ENCODE measurements at places on chromosomes 2 and 18. TPM values are rescaled to one million over a fixed set of nuclear protein-coding genes. Genes with fewer than 3 reads are reported as not detected.

Gene CFAP221
- total RNA-seq: not detected

Gene C2orf15
- 1.9 TPM for total RNA-seq

Gene KLHL29
- total RNA-seq: 0.43 TPM

Gene ZNF396
- 1.2 TPM for total RNA-seq

Gene ALPI
- total RNA-seq: not detected

Gene TRIM43B
- total RNA-seq: not detected

Gene POTEI
- not detected for total RNA-seq

Gene ZNF514
- 12.4 TPM for total RNA-seq

Gene MTX2
- 8.7 TPM for total RNA-seq

Gene SLC9A4
- total RNA-seq: 0.19 TPM

Gene ST8SIA5
- total RNA-seq: not detected

Gene PAIP2B
- total RNA-seq: 3.4 TPM

Gene CXXC1
- total RNA-seq: 146 TPM

Gene ZNF516
- 49.1 TPM for total RNA-seq

Gene HMSD
- not detected for total RNA-seq

Gene DUSP19
- total RNA-seq: 1.0 TPM

Gene CRYBA2
- total RNA-seq: not detected

Gene IKZF2
- total RNA-seq: 74.4 TPM

- no peak for DNase-seq
Observed at GRCh38 chr2:76178610-76179009, 467.9 kb upstream of the GCFC2 start.

GRCh38 chr2:209663139-209663538 lies 108.5 kb upstream of the UNC80 start:
- no peak for DNase-seq

DNA sequence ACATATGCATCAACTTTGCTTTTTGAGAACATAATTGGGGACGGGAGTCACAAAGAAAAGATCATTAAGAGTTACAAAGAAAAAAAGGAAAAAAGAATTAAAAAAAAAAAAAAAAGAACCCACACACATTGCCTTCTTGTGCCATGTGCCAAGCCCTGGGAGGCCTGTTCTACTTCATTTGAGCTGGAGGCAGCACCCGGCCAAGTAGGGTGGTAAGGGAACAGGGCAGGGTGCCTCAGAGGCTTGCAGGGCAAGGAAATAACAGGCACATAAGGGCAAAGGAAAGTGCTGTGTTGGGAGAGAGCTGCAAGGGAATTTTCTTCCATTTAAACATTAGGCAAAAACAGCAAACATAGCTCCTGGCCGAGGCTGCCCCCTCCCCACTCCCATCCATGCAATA lies 418.0 kb downstream of the TMEM182 start:
- no peak for DNase-seq

- DNase-seq: no peak
Observed at GRCh38 chr2:23669413-23670244, 257.3 kb downstream of the ATAD2B start.

- DNase-seq: no peak
Observed at GRCh38 chr2:6915399-6915798, 1.8 kb upstream of the RNF144A start.

DNA sequence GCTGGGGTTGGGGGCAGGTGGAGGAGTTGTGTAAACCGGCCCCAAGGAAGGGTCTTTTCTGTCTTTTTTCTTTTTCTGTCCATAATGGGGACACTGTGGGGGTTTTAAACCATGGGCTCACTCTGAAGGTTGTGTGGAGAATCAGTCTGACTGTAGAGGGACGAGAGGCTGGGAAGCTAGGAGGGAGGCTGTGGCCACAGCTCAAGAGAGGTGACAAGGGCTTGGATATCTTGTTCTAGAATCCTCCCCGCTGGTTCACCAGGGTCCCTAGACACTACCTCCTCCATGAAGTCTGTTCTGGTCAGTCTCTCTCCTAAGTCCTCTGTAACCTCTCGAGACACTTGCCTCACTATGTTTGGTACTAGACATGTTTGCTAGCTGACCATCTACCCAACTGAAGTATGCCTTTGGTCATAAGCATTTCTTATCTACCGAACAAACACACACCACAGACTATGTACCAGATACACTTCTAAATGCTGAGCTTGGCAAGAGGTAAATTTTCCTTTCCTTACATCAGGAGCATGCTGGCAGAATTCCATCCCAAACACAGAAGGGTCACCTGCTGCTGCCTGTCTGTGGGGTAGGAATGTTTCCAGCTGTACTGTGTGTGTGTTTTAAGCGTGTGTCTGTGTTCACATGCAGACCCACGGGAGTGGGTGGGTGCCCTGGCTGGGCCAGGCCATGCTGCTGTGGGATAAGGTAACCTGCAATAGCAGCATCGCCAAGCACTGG lies 69.6 kb upstream of the MGAT4A start:
- no peak for DNase-seq

DNA sequence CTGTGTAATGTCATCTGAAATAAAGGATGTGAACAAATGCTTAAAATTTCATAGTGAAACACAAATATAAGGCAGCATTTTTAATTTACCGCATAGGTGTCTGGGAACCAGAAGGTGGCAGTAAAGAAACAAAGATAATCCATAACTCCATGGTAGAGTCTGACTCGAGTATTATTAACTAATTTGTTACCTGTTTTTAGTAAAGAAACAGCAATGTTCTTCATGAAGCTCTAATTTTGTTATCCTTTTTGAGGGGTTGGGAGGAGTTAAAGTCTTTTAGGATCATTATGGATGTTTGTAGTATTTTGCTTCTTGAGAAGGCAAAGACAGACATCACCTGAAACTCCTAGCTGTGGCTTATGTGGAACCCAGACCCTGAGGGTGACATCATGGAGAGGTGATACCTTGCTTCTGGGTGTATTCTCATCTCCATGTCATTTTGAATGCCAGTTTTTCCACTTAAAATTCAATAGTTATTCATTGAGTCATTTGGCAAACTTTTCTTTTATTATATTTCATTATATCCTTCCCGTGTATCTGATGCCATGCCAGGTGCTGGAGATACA lies 286.2 kb upstream of the EPAS1 start:
- no peak for DNase-seq

GRCh38 chr2:234951664-234952269 lies at the start of gene SH3BP4:
Gene SH3BP4 (plus strand): TSS chr2:234952017. CDS start chr2:235035003, 82,986 bp downstream.
- DNase-seq: peak; percentile 11

DNA sequence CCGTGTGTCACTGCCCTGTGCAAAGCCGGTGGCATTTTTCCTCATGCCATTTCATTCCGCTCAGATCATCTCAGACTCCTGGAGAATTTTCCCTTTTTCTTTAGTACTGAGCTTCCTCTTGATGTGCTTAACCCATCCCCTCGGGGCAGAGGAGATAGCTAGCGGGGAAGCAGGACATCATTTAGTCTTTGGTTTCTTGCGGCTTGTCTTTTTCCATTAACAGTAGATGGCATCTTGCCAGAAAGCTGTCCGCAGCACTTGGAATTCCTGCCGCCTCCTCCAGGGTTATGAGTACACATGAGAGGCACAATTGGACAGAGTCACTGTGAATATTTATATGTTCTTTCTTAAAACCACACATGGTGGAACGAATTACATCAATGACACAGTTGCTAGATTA lies 226.6 kb downstream of the ALPK2 start:
- DNase-seq: no peak

GRCh38 chr2:183505911-183506310 lies 381.7 kb downstream of the NUP35 start:
- no peak for DNase-seq

DNA sequence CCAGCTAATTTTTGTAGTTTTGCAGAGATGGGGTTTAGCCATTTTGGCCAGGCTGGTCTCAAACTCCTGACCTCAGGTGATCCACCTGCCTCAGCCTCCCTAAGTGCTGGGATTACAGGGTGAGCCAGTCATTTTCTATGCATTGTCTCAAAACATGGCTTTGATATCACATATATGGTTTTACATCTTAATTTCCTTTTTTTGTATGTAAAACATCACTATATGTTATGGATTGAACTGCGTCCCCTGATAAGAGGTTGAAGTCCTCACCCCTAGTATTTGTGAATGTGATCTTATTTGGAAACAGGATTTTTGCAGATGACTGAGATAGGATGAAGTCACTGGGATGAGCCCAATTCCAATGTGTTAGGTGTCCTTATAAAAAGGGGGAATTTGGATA lies 89.8 kb upstream of the MYCN start:
- no peak for DNase-seq

- no peak for DNase-seq
Observed at GRCh38 chr2:229201521-229201920, 69.6 kb downstream of the PID1 start.

DNA sequence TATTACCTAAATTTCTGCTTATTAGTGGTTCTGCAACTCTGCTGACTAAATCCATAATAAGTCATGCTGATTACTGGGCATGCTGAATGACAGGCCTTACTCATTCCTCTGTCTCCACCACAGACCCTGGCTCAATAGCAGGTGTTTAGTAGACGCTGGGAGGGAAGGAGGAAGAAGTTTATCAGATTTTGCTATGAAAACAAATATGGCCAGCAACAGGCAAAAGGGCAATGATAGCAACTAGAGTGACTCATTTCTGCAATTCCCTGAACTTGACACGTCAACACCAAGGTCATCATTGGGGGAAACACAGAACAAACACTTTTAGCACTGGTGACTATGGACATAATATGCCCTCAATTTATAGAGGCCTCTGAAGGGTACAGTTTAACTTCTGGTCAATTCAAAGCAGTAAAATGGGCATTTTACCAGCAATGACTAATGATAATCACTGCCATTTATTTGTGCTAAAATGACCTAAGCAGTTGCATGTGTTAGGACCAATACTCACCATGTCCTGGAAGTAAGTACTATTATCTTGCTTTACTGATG lies 35.2 kb downstream of the TMEM163 start:
- no peak for DNase-seq

DNA sequence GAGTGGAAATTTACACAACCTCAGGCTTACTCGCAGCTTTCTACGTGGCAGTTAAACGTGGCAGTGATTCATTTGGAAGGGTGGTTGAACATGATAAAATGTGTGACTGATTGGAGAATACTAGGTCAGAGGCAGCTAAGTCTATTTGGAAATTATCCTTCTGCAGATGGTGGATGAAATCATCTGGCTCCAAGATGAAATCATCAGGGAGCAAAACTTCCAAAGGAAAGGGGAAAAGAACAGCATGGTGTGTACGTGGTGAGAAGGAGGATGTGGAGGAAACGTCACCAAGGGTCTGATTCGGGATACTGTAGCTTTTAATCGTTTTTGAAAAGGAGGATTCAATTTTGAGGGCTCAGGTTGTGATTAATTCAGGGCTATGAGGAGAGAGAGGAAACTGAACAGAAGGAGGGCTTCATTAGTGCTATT lies 47.9 kb downstream of the COL3A1 start:
- no peak for DNase-seq

GRCh38 chr2:240892925-240893324 lies 3.0 kb downstream of the MAB21L4 start:
- no peak for DNase-seq

GRCh38 chr2:121160366-121160765 lies 124.6 kb downstream of the TFCP2L1 start:
- DNase-seq: no peak

DNA sequence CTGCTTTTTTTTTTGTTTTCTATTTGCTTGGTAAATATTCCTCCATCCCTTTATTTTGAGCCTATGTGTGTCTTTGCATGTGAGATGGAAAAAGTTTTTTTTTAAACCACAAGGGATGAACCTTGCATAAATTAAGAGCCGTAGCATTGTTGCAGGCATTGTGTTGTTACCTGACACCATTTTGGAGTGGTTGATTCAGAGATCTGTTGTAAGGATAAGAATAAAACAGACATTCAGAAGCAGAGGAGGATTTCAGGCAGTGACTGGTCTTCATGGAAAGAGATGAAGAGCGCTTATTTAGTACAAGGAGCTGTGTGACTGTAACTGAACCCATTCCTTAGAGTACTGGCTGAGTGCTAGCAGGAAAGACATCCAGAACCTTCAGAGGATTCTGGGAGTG lies 101.2 kb downstream of the LTBP1 start:
- no peak for DNase-seq

DNA sequence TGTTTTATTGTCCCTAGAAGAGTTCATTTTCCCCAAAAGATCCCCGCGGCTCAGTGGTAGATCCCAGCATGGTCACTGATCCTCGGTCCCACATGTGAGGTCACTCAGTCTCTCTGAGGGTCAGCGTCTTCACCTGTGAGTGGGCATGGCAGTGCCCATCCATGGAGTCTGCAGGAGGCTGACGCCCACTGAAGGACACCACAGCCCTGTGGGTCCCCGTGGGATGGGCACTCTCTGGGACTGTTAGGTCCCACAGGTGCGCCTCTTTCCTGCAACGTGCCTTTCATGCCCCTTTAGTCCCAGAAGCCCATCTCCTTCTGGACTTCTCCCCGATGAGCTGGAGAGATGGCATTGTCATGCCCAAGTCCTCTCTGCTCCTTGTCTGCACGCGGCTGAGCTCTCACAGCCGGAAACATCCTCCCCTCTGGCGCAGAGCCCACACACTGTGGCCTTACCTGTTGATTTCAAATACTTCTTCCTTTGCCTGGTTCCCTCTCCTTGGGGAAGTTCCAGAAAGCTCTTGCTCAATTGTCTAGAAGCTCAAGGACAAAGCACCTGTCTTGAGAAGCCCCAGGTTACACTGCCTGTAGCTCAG lies 75.9 kb downstream of the PTGR3 start:
- no peak for DNase-seq

GRCh38 chr2:70967189-70967588 lies 11.2 kb upstream of the ANKRD53 start:
- DNase-seq: peak; percentile 1

- no peak for DNase-seq
Observed at GRCh38 chr2:31166925-31167324, 28.7 kb upstream of the GALNT14 start.

GRCh38 chr2:74205596-74205995 lies 7.2 kb downstream of the MTHFD2 start:
- no peak for DNase-seq

- DNase-seq: no peak
Observed at GRCh38 chr2:46163804-46164528, 133.2 kb upstream of the EPAS1 start.

DNA sequence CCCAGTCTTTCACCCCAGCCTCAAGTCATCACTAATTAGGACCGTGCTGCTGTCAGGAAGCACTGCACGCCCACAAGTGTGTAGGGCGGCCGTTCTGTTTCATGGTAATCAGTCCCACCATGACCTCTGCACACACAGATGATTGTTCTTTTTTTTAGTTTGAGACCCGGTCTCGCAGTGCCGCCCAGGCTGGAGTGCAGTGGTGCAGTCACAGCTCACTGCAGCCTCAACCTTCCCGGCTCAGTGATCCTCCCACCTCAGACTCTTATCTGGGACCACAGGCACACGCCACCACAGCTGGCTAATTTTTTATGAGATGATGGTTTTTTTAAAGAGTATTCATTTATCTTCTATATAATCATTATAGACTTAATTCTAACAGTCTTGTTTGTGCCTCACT lies 1.8 kb upstream of the IAH1 start:
- DNase-seq: no peak

GRCh38 chr2:112876257-112876970 lies 34.6 kb upstream of the IL37 start:
- no peak for DNase-seq

- DNase-seq: no peak
Observed at GRCh38 chr2:30629866-30630265, 177.4 kb downstream of the CAPN13 start.

GRCh38 chr2:227293531-227293930 lies 31.5 kb upstream of the MFF start:
- DNase-seq: no peak

- DNase-seq: no peak
Observed at GRCh38 chr2:202040079-202040844, 6.6 kb downstream of the FZD7 start.
